Breast epithelium (tissue), 4 donors: ENCODE measurements at places on chromosomes 5 and 9. TPM values are rescaled to one million over a fixed set of nuclear protein-coding genes. Genes with fewer than 3 reads are reported as not detected.

- no peak overlapping the region for H3K27ac ChIP-seq
- no peak overlapping the region for H3K4me3 ChIP-seq
- no peaks in the 10 kb centered on the region for H3K27me3 ChIP-seq
- no peaks in the 10 kb centered on the region for H3K36me3 ChIP-seq
- H3K4me1 ChIP-seq: no peaks in the 10 kb centered on the region
- DNase-seq: no peak
Measured at GRCh38 chr9:90107040-90107725, 502.4 kb downstream of the GADD45G start.

DNA sequence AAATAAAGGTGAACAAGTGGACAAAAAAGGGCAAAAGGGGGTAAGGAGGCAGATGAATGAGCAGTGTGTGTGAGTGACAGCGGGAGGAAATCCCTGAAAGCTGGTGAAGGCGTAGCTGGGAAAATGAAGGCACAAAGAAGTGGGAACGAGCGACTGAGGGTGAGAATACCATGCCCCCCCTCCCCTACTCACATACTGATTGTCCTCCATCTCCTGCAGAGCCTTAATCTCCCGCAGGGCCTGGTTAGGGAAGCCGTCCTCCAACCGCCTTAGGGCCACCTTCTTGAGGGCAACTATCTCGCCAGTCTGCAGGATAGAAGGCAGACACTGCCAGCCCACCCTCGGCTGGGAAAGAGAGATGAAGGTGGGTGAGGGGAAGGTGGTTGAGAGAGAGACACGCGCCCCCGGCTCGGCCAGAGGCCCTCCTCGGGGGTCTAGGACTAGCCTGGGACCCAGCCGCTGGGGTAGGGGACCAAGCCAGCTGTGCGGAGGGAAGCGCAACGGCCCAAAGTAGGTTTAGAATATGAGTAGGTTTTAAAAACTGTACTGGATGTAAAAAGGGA is 522 bp downstream of the CDK20 start:
- peak overlapping the region; percentile 81 for H3K27ac ChIP-seq
- no peak for DNase-seq
- H3K36me3 ChIP-seq: no peaks in the 10 kb centered on the region

- H3K27me3 ChIP-seq: no peaks in the 10 kb centered on the region
- no peak overlapping the region for H3K4me3 ChIP-seq
- H3K4me1 ChIP-seq: no peaks in the 10 kb centered on the region
- no peaks in the 10 kb centered on the region for H3K36me3 ChIP-seq
Measured at GRCh38 chr9:126240835-126241234, 85.8 kb upstream of the MVB12B start.

DNA sequence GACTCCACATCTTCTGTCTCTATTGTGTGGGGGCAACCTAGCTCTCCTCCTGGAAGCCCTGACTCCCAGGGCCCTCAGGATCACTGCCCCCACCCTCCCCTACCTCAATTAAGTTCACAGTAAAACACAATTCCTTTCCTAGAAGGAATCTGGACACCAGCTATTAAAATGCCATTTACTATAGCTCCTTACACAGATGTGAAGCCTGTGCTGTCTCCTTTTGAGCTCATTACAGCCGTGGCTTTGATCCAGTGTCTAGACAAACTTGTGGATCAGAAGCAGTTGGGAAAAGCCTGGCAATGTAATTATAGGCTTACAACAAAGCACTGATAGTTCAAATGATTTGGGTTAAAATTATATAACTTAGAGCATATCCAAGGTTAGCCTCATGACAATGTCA is 107.0 kb upstream of the SMIM23 start:
- H3K27ac ChIP-seq: no peak overlapping the region
- H3K27me3 ChIP-seq: peaks cover 7% of the 10 kb centered on the region
- no peak for DNase-seq
- H3K4me3 ChIP-seq: no peak overlapping the region
- no peaks in the 10 kb centered on the region for H3K36me3 ChIP-seq
- no peaks in the 10 kb centered on the region for H3K4me1 ChIP-seq

DNA sequence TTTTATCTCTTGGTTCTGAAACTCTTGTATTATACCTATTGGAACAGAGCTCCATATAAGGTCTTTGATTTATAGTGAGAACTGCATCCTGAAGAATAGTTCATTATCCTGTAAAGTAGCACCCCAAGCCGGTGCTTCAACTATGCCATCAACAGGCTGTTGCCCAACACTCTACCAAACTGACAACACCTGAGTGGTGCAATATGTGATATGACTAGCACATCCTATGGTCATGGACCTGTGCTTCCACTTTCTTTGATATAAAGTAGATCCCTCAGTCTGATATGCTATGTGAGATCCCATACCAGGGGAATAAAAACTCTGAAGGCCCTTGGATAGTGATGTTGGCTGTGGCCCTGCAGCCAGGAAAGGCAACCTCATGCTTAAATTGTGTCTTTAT is 15.8 kb downstream of the CSF2 start:
- H3K27ac ChIP-seq: no peak overlapping the region
- H3K4me1 ChIP-seq: no peaks in the 10 kb centered on the region
- H3K4me3 ChIP-seq: no peak overlapping the region
- no peaks in the 10 kb centered on the region for H3K27me3 ChIP-seq

DNA sequence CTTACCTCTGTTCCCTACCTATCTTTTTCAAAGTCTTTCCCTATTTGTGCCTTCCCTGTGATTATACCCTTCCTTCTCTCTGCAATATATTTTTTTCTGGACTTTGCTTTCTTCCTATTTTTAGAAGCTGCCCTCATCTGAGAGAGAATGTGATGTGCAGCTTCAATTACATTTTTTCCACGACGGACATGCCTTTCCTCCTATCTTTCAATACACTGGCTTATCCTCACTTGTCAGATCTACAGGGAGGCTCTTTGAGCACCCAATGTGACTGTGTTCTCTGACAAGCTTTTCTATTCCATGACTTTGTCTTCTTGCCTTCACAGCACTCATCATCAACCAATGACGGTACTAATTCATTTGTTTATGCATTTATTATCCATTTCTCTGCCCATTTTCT is 227.9 kb upstream of the CLINT1 start:
- DNase-seq: no peak
- H3K27ac ChIP-seq: no peak overlapping the region
- H3K36me3 ChIP-seq: no peaks in the 10 kb centered on the region
- H3K27me3 ChIP-seq: no peaks in the 10 kb centered on the region

The WNT8A gene
- total RNA-seq: not detected
